ENCODE measurements at places on chromosomes 3 and 15.

GRCh38 chr3:139574026-139574947 is 34.7 kb upstream of the RBP1 start:
- DNase-seq: no peak

DNA sequence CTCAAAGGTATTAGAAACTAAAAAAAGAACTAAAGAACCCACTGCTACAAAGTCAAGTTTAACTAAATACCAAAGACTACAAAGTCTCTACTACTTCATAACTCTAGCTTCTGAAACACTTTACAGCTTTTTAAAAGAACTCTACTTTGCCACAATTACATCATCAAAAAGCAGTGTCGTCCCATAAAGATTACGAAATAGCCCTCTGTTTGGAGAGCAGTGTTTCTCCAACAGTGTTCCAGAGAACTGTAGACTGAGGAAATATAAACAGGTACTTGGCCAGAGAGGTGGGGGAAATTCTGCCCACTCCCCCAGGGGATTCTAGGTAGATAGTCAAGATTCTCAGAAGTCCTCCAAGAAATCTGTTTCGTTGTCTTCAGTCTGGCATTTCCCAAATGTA is 225.6 kb downstream of the PDZRN3 start:
- DNase-seq: no peak

DNA sequence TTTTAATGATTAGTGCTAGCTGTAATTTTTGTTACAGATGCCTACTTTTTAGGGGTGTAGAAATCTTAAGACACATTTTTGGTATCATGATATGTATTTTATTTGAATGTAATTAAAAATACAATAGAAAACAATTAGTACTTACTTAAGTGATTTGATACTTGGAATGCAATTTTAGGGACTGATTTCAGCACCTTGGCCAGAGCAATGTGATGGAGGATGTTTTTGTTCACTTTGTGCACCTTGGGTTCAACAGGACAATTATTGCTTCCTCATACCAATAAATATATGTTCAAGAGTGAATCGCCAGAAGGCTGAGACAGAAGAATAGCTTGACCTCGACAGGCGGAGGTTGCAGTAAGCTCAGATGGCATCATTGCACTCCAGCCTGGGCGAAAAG is 22.3 kb downstream of the GMNC start:
- no peak for DNase-seq

DNA sequence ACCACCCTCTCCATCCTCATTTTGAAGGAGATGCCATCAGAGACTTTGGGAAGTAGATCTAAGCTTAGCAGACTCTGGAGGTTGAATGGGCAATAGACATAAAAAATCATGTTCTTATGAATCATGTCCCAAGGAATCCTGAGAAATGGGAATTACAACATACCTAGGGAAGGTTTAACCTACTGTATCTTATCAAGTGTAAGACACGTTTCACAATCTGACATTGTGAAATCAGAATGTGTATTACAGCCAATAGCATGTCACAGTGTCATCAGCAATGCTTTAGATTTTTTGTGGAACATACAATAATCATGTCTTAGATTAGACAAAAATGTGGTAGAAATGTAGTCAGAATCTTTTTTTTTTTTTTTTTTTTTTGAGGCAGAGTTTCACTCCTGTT is 332.4 kb upstream of the TLE3 start:
- peak; percentile 77 for DNase-seq

DNA sequence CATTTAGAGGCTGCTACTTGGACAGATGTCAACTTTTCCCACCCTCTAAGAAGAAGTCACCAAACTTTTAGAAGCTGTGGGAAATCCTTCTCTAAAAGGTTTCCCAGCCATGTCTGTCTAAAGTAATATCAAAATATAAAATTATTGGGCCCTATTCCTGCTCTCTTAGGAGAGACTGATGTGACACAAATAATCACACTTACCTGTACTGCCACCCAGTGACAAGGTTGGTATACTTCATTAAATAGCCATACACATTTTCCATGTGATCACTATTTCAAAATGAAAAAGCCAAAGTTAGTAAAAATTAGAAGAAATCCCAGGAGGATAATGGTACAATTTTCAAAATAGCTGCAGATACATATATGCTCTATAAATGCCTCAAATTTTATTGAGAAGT is 12.6 kb downstream of the OSBPL11 start:
- DNase-seq: no peak

DNA sequence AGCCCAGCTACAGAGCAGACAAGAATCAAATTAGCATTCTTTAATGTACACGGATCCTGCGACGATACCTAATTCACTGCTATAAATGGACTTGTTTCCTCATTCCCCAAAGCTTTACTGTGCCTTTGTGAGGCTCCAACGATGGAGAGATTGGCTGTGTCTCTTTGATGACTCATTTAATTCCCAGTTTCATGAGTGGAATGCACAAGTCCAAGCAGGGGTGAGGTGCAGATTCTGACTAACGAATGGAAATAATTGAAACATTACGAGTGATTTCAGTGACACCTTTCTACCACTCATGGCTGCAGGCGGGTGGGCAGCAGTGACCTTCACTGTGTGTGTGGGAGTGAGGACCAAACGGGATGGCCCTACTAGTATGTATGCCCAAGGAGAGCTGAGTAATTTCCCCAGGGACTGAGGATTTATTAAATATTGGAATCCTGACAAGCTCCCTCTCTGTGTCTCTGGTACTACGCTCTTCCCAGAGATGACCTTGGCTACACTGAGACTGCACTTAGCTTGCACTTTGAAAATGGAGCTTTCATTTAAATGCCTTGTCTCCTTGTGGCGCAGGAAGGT is 156.7 kb downstream of the CACNA2D3 start:
- no peak for DNase-seq

GRCh38 chr3:70919091-70919490 is 606.7 kb upstream of the MDFIC2 start:
- DNase-seq: no peak

GRCh38 chr3:21273259-21274025 is 477.6 kb downstream of the ZNF385D start:
- DNase-seq: peak; percentile 45

- no peak for DNase-seq
These were observed 9.2 kb upstream of the DCUN1D1 start for GRCh38 chr3:182989566-182989965.

DNA sequence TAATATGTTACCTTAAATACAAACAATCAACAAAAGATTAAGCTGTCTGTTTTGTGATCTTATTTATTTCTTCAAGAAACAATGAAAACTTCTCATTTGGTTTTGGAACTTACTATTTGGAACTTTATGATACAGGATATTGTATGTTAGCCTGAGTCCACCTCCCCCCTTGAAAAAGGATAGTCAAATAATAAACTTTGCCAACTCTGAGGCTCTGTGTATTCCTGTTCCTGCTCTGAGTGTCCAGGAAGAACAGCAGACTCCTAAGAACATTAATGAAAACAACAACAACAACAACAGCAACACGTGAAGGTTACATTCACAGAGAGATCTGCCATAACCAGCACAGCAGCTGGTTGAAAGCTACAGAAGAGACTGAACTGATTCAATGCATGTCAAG is 108.1 kb upstream of the AADACL2 start:
- no peak for DNase-seq

DNA sequence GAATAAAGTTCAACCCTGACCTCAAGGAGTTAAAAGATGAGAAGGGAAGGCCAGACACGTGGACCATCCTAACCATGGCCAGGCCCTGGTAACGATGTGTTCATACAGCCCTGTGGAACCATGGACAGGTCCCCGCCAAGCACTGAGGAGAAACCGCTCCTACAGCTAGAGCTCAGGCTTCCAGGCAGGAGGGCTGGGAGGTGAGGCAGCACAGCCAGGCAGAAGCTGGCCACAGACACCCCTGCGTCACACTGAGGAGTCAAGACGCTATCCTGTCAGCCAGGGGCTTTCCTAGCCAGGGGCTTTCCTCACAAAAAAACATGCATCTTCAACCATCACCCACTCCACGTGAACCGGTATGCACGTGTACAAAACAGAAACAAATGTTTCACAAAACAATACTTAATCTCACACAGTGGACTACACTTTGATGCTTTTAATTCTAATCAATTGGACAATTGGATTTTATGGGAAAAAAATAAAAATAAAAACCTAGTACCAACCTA is 73.2 kb downstream of the TBC1D2B start:
- DNase-seq: no peak

DNA sequence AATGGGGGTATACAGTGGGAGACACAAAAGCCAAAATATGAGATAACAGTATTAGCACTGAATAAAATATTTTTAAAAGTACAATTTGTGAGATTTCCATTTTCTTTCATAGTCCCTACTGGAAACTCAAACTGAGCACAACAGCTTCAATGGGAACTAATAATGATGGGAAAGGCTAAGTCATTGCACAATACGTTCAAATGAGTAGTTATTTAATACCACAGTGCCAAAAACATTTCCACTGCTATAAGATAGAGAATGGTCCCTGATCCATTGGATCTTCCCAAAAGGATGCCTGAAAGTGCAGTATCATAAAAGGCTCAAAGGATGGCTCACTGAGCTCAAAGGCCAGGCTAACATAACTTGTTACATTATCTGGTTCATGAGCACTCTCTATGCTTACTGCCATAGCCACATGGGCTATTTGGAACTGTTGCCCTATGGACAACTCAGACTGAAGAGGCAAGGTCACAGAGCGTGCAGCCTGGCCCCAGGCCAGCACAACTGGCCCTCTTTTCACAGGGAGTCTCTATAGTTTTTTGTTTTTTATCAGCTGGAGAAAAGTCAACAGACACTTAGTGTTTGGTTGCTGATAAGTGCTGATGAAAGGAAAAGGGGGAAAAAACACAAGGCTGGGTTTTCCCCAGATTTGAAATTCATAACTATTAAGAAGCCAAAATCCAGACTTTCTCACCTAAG is 54.1 kb upstream of the PPIB start:
- no peak for DNase-seq

DNA sequence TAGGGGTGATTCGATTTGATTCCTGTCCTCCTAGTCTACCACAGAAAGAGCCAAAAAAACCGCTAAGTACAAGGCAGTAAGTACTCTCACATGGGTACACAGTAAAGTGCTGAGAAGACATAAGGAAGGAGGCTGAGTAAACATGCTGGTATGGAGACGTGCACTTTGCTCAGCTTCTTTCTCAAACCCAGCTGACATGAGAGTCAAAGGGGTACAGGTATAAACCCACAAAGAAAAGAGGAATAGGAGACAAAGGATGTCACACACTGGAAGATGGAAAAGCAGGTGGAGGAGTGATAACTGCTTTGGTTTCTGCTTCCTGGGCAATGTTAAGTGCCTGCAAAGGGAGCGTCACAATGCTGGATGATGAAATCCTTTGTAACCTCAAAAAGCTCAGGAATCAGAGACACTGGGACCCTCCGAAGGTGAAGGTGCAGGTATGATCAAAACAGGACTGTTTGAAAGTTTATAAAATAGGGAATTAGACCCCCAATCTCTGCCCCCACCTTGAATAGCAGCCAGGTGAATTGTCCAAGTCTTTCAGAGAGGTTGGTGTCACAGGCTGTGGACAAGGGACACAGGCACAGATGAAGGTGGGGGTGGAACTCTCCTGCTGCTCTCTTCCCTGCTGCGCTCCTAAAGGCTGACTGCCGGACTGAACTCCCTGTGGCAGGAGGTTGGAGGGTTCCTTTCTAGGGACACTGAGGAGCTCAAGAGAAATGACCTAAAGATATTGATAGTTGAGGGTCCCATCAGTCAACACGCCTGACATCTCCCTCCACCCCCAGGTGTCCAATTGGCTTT is 101.8 kb downstream of the RAB11A start:
- no peak for DNase-seq

DNA sequence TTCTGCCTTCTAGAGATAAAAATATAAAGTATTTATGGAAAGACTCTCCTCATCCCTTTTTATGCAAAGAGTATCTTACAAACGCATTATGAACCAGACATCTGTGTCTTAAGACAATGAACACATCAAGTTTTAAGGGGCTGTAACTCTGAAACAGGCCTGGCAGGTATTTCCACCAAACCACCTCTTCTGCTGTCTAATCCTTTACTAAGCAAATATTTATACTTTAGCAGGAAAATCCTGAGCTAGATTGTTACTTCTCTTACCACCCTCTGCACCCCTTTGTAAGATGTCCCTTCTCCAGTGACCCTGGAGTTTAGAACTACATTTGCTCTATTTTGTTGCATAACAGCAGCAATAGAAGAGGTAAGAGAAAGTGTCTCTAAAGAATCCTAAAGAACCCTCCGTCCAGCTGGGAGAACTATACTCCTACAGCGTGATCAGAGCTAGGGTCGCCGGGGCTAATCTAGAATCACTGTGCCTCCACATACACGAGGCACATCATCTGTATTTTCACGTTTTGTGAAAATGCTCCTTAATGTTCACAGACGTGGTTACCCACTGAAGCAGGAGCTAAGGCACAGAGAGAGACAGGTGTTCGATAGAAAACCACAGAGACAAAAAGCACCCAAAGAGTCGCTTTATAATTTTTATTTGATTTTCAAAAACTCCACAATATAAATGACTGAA is 129.6 kb downstream of the FOXP1 start:
- no peak for DNase-seq

DNA sequence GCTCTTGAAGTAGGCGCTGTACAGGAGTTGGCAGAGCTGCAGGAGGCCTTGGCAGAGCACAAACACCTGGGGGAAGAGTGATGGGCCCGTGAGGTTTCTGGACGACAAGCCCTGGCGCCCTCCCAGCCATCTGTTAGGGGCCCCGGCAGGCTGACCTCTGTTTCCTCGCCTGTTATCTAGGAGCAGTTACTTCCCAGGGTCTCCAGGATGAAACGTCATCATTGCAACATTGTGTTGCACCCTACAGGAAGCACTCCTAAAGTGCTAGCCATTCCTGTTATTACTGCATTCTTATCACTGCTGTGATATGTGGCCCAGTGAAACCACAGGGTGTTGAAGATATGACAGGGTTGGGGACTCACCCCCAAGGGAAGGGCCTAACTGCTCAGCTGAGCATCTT is 50.2 kb downstream of the SLCO2A1 start:
- no peak for DNase-seq

DNA sequence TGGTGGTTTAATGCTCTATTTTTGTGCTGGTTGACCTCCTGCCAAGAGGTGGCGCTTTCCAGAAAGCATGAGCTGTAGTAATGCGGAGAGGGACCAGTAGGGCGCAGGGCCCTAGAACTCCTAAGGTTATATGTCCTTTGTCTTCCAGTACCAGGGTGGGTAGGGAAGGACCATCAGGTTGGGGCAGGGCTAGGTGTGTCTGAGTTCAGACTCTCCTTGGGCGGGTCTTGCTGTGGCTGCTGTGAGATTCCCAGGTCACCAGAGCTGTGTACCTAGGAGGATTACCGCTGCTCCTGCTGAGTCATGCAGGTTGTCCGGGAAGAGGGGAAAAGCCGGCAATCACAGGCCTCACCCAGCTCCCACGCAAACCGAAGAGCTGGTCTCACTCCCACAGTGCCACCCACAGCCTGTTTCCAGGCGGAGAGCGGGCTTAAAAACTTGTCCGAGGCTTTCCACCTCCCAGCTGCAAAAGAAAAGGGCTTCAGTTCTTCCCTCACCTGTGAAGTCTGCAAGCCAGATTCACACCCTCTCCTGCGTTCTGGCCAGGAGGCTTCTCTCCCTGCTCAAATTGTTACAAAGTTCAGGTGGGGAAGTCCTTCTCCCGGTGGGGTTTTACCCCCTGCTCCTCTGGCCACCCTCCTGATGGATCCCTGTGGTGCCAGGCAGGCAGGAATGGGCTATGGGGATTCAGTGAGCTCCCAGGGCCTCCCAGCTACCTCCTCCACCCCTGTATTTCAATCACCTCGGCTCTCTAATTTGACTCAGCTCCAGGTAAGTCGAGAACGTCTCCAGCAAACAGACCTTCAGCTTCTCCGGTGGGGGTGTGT is 37.7 kb upstream of the BCHE start:
- DNase-seq: no peak
